ENCODE measurements at places on chromosomes 5 and 9.

DNA sequence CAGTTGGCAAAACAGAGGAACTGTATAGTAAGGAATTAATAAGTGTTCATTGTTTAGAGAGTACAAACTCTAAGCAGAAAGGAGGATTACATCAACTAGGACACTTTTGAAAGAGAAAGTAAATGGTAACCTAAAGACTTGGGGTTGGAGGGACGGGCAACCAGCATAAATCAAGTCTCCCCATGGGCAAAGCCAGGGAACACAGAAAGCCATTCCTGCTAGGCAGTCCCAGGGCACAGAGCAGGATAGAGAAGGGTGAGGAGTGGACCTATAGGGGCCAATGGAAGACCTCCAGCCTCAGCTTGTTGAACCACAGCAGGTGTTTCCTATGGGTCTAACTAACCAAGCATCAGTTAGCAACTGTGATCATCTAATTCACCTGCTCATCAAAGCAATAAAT, 9.2 kb upstream of the ERAP1 start:
- DNase-seq: peak; percentile 19

GRCh38 chr5:65203746-65204145, 278.0 kb downstream of the ADAMTS6 start:
- no peak for DNase-seq

DNA sequence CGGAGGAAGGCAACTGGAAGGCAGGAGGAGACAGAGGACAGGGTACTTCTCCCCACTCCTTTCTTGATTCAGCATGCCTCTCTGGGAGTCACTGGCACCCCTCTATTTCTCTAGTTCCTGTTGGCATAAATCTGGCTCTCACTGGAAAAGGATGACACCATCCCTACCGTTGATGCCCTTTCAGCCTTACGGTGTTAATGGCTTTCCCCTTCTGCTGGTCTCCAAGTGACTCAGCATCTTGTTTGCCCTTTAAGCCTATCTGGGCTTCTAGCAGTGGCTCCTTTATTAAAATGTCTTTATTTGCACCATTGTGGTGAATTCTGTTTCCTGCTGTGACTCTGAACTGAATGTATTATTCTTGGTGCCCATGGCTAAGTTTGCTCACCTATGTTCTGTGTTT, 227.3 kb upstream of the GLRA1 start:
- DNase-seq: no peak

DNA sequence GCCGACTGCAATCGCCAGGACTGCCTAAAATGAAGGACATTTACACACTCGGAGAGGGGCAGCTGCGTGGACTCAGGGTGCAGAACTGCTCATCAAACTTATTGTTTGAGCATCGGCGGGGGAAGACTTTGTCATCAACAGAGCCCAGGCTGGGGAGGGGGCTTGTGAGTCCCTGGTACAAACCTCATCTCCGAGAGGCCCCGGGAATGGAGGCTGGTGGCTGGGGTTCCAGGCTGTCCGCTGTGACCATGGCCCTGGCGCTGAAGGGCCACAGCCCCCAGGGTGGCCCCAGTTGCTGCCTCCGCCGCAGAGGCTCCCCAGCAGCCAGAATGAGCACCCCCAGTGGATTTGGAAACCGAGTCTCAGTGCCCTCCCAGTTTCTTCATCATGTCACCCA, 46.1 kb upstream of the RNU6ATAC start:
- no peak for DNase-seq

DNA sequence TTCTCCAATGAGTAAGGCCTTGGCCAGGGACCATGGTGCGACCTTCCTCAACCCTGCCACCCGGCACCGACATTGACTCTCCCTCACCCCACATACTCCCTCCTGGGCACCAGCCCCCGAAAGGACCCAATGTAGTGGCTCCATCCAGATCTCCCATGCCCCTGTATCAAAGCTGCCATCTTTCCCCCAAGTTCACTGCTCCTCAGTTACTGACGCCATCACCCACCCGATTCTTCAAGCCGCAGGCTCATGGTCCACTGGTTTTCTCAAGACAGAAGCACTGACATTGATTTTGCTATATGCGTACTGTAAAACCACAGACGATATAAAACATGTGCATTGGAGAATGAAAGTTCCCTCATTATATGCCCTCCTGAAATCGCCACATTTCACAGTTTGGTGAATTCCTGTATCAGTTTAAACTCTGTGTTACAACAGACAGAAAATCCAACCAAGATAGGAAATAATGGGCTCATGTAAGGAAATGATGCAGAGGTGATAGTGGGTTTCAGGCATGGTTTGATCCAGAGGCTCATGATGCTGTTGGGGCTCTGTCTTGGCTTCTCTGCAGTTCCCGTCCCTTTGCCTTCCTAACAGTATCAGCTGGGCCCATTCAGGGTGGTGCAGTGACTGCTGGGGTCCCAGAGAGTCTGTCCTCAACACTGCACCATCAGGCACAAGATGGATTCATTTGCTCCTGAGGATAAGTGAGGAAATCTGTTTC, 207.3 kb upstream of the IER5L start:
- no peak for DNase-seq

All from MM.1S (cell line).